ENCODE measurements at places on chromosomes 13 and 19.
A peak's percentile ranks its signal among the peaks of the same experiment; 100 is the strongest.

DNA sequence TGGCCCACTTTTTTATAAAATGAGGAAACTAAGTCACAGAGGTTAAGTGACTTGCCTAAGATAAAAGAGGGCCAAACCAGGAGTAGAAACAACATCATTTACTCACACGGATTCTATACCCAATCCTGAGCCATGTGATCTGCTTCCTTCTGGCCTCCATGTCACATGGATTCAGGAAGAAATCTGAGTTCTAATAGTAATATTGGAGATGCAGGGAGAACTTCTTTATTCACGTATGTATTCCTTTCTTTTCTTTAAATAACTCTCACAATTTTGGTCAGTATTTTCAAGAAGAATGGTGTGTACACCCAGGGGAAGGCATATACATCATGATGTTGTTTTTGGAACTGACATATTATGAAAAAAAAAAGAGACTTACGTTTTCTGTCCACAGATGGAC, 1.8 kb downstream of the POSTN start:
- DNase-seq: no peak

GRCh38 chr19:39996218-39996810, 546 bp upstream of the ZNF546 start:
- no peak for DNase-seq

DNA sequence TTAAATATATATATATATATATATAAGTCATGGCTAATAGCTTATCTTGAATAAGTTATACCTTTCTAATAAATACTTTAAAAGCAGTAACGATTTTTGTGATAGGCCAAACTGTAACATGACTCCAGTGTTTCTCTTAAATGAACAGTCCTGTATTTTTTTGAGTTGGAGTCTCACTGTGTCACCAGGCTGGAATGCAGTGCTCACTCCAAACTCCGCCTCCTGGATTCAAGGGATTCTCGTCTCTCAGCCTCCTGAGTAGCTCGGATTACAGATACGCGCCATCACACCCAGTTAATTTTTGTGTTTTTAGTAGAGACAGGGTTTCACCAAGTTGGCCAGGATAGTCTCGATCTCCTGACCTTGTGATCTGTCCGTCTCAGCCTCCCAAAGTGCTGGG, 814.2 kb upstream of the SLITRK5 start:
- no peak for DNase-seq

DNA sequence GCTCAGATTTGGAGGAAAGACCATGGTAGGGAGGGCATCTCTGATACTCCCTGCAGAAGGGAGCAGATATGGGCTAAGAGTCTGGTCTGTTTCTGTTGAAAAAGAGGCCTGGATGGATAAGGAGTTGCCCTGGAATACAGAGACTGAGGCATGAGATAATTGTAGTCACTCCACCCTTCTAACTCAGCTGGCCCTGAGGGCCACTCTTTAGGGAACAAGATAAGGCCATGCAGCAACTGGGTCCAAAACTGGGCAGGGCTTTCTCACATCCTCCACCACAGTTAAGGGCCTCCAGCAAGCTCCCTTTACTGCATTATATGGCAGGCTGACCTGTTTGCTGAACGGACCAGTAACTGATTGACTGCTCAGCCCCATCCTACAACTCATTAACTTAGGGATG, 1.3 kb downstream of the ZNF749 start:
- no peak for DNase-seq

DNA sequence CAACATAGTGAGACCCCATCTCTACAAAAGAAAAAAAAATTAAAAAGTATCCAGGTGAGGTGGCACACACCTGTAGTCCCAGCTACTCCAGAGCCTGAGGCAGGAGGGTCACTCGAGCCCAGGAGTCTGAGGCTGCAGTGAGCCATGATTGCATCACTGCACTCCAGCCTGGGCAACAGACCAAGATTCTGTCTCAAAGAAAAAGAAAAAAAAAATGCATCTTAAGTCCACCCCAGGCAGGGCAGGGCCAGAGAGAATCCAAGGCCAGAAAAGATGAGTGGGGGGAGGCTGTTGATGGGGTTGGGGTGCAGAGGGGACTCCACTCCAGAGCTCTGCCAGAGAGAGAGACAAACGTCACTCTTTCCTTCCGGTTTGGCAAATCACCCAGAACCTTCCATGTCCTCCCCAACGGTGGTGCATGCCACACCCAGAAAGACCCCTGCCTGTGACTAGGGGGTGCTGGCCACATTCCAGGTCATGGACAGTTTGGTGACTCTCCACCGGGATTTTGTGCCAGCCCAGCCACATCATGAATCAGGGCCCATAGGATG, 431 bp downstream of the FUT3 start:
- DNase-seq: no peak

DNA sequence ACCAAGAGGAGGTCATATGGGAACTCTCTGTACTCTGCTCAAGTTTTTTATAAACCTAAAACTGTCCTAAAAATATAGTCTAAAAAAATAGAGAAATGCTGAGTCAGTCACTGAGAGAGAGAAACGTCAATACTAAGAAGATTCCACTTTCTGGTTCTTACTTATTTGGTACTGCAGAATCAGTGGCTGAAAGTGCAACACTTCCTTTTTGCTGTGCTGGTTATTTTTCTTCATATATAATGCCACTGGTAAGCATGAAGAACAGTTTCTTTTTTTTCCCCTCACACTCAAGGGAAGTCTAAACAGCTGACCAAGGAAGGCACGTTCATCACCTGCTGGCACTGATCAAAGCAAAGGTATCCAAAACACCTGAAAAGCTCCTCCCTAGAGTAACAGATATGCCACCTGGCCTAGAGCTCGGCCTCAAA, 44.3 kb upstream of the N4BP2L1 start:
- no peak for DNase-seq

- no peak for DNase-seq
These were observed 2.4 kb downstream of the GADD45B start for GRCh38 chr19:2478278-2478755.

DNA sequence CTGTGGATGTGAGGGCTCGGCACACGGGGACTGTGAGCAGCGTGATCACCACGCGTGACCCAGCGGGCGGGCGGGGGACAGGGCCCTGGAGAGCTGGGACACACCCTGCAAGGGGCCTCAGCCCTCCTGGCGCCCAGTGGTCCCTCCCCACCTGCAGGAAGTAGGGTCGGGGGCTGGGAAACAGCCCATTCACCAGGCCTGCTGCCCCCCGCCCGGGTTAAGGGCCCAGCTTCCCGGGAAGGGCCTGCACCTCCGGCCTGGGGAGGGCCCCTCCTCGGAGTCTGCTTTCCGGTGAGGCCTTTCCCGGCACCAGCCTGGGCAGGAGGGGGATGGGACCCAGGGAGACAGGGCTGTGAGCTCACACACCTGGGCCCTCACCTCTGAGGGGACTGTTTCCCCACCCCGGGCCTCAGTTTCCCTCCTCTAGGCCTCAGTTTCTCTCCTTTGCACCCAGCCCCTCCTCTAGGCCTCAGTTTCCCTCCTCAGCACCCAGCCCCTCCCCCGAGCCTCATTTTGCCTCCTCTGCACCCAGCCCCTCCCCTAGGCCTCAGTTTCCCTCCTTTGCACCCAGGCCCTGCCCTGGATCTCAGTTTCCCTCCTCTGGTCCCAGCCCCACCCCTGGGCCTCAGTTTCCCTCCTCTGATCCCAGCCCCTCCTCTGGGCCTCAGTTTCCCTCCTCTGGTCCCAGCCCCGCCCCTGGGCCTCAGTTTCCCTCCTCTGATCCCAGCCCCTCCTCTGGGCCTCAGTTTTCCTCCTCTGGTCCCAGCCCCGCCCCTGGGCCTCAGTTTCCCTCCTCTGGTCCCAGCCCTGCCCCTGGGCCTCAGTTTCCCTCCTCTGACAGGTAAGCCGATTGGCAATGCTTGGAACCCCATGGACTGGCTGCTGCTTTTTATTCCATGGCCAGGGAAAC, 1.9 kb upstream of the MADCAM1 start:
- no peak for DNase-seq

- no peak for DNase-seq
These were observed 23.1 kb downstream of the KLF2 start for GRCh38 chr19:16347706-16348105.

GRCh38 chr19:2112516-2113320, 16.0 kb downstream of the IZUMO4 start:
- no peak for DNase-seq

GRCh38 chr19:55464039-55464661, 401 bp downstream of the C19orf85 start:
- DNase-seq: no peak

GRCh38 chr19:18173054-18173571, 500 bp upstream of the IFI30 start:
- DNase-seq: no peak

DNA sequence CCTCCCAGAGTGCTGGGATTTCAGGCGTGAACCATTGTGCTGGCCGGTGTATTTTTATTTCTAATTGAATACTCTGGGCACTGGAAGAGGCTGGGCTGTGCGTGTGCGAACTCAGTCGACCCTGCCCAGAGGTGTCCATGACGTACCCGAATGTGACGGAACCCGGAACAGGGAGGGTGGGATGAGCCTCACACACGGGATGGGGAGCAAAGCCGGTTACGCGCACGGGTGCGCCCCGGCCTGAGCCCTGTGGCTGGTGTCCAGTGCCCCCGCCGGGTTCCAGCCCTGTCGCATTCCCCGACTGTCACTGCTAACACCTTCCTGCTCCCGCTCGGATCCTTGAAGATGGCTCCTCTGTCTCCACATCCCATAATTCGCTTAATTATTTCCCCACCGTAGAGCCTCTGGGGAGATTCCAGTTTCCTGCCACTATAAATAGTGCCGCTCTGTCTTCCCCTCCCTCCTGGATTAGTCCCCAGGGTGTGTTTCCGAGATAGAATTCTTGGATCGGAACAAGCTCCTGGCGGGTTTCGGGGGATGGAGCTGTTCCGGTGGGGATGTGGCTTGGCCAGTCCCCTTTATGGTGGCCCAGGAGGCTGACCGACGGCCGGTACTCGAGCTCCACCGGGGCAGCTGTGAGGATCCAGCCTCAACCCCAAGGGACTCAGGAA, 22.0 kb downstream of the SBNO2 start:
- DNase-seq: no peak

DNA sequence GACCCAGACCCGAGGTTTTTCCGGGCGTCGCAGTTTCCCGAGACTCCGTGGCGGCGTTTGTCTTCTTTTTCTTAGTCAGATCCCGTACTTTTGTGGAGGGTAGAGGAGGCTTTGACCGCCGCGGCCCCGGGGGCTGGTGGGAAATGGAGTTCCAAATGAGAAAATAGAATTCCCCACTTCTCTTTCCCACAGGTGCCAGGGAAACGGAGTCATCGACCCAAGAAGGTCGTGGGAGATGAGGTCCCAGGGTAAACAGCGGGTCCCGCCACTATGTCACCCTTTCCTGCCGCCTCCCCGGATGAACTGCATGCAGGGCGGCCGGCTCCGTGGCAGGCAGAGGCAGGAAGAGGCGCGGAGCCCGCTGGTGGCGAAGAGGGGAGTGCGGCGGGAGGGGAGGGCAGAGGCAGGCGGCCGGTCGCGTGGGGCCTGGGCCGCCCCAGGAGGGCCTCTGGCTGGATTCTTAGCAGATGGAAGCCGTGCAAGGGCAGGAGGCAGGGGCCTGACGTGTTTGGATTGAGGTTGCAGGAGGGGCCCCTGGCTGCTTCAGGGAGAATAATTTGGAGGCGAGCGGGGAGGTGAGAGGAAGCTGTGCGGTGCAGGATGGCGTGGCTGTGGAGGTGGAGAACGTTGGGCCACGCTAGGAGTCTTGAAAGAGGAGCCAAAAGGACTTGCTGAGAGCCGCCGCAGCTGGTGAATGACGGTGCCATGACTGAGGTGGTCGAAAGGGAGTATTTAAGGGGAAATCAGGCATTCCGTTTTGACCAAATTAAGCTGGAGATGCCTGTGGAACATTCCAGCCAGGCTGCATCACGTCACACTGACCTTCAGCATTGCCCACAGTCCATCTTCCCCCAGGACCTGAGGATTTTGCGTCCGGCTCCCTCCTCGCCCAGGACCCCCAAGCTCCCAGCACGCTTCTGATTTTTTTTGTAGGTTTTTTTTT, 11.7 kb downstream of the CYTH2 start:
- peak; percentile 28 for DNase-seq

- DNase-seq: no peak
These were observed 50.7 kb upstream of the FNDC3A start for GRCh38 chr13:48925001-48925400.

DNA sequence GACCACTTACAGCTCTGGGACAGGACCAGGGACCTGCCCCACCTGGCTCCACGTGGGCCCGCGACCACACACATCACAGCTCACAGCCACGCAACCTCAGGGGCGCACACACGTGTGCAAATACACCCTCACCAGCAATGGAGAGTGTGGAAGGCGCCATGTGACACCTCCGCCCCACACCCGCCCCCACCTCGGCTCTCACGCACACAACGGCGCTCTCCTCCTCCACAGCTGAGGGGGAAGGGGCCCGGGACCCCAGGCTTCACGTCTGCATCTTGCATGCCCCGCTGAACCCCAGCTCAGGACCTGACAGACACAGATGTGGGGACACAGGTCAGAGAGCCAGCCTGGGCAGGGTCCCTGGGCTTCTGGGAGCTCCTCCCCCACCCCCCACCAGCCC, 6.4 kb upstream of the SHISA7 start:
- no peak for DNase-seq

DNA sequence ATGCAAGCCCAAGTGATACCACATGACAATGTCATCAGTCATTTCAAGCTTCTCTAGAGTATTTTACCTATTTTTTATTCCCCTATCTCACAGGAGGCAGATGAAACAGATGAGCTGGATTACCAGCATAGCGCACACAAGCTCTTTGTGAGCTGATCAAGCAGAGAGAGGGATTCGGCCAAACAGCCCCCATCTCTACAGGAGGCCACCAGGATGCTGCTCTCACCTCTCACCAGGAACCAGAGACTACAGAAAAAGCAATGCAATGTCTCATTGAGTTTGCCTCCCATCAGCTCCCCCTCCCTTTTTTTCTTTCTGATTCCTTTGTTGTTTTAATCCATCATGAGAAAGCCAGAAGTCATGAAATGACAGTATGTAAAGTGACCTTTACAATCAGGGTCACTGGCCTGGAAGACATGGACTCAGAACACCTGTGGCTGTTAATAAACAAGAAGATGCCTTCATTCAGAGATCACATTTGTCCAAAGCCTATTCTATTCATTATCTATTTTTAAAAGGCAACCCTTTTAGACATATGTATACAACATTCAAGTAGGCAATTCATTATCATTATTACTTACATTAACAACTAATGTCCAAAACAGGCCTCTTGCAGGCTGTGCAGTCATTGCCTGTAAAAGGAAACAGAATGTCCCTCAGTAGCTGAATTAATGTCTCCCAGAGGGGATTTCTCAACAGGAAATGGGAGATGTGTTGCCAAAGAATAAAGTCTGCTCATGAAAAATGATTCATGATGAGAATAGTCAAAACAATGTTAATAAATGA, 656.6 kb downstream of the TBC1D4 start:
- no peak for DNase-seq

DNA sequence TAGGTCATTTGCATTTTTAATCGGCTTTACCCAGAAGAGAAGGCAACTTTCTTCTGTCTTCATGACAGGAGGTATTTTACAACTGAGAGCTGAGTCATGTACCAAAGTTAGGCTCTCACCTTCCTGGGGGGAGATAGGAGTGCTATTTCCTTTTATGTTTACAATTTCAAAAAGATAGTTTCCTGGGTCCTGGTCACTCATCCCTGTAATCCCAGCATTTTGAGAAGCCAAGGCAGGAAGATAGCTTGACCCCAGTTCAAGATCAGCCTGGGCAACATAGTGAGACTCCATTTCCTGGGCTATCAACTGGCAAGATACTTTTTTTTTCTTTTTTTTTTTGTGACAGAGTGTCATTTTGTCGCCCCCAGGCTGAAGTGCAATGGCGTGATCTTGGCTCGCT, 7.6 kb downstream of the LYPD3 start:
- no peak for DNase-seq

Measured in activated CD4-positive, alpha-beta T cell treated with anti-CD3 and anti-CD28 coated beads for 1 hour (primary cell).